ENCODE measurements at places on chromosomes 4 and X. TPM values are rescaled to one million over a fixed set of nuclear protein-coding genes. Genes with fewer than 3 reads are reported as not detected.
A peak's percentile ranks its signal among the peaks of the same experiment; 100 is the strongest.

GRCh38 chr4:112860830-112861690, 188.4 kb upstream of the ANK2 start:
- H3K27ac ChIP-seq: no peak overlapping the region
- no peaks in the 10 kb centered on the region for H3K27me3 ChIP-seq
- no peak for DNase-seq
- H3K36me3 ChIP-seq: no peaks in the 10 kb centered on the region
- no peak overlapping the region for H3K4me3 ChIP-seq

DNA sequence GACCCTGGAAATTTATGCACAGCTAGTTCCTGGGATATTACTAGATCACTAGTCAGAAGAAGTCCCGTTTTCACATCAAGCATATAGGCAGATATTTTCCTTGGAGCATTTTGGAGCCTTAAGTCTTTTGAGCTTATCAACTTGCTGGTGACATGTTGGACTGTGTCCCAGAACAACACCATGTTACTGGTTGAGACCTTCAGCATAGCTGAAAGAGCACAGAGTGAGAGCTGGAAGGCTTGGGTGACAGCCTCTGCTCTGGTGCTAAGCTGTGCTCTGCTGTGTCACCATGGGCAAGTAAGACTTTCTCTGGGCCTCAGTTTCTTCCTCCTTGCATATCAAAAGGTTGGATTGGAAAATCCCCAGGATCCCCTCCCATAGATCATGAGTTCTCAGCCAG, 116.6 kb upstream of the FRMPD4 start:
- no peaks in the 10 kb centered on the region for H3K36me3 ChIP-seq
- no peaks in the 10 kb centered on the region for H3K4me1 ChIP-seq
- no peak for DNase-seq
- no peak overlapping the region for H3K4me3 ChIP-seq

GRCh38 chr4:19944806-19945205, 306.9 kb upstream of the SLIT2 start:
- no peak overlapping the region for H3K27ac ChIP-seq

DNA sequence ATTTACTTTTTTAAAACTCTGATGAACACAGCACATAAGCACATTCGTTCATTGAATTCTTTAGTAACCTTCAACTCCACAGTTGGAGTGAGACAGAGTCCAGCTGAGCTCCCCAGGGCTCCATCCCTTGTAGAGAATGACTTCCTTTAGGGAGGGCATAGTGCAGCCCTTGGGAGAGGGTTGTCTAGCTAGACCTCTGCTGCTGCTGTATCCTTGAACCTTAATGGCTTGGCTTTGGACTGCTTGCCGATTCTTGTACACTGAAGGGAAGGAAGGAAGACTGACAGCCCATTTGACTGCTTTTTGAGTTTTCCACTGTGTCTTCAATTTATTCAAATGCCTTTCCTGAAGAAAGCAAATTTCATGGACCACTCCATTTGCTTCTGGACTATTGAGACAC, 19.4 kb upstream of the FGG start:
- H3K27ac ChIP-seq: no peak overlapping the region
- peaks cover 4% of the 10 kb centered on the region for H3K4me1 ChIP-seq
- no peak overlapping the region for H3K4me3 ChIP-seq
- DNase-seq: no peak
- no peaks in the 10 kb centered on the region for H3K36me3 ChIP-seq

DNA sequence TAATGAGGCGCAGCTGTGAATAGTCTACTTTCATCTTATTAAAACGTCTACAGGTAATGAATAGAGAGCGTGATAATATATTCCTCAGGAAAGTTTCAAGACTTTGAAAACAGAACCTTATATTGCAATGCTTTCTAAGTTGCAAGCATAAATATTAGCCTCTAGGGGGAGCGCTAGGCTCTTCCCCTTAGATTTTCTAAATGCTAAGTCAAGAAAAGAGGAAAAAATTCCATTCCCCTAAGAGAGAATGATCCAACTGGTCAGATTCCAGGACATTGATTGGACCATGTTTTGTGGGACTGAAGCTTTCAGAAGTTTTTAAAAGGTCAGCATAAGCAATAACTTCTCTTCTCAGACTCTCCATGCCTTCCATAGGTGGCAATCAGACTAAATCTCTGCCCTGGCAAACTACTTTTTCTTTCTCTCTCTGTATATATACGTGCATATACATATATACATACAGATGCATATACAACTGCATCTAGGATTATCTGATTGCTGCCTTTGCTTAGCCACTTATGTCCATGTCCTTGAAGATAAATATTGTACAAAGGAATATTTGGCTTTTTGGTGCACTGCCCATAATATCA, 492.9 kb downstream of the INPP4B start:
- no peaks in the 10 kb centered on the region for H3K27me3 ChIP-seq
- H3K36me3 ChIP-seq: no peaks in the 10 kb centered on the region
- peaks cover 29% of the 10 kb centered on the region for H3K4me1 ChIP-seq
- peak; percentile 81 for DNase-seq
- H3K4me3 ChIP-seq: no peak overlapping the region
- peak overlapping the region; percentile 10 for H3K27ac ChIP-seq

GRCh38 chr4:144646523-144647094, 653 bp downstream of the HHIP start:
- no peaks in the 10 kb centered on the region for H3K36me3 ChIP-seq
- peak overlapping the region; percentile 53 for H3K4me3 ChIP-seq
- peaks cover 19% of the 10 kb centered on the region for H3K4me1 ChIP-seq
- peaks cover 34% of the 10 kb centered on the region for H3K27me3 ChIP-seq

Gene PROM1
- 12.5 TPM for total RNA-seq

Gene MGAT4D
- total RNA-seq: not detected
